Renal cortical epithelial cell (primary cell): ENCODE measurements at places on chromosomes 2 and 18. TPM values are rescaled to one million over a fixed set of nuclear protein-coding genes. Genes with fewer than 3 reads are reported as not detected.
A peak's percentile ranks its signal among the peaks of the same experiment; 100 is the strongest.

DUSP19 gene
- total RNA-seq: 0.87 and 1.8 TPM in 2 replicates

HOXD12 gene
- not detected in 2 replicates for total RNA-seq

TCF4 gene
- total RNA-seq: 2.8 and 11.0 TPM in 2 replicates

CHST10 gene
- 11.3 and 18.2 TPM in 2 replicates for total RNA-seq

DNA sequence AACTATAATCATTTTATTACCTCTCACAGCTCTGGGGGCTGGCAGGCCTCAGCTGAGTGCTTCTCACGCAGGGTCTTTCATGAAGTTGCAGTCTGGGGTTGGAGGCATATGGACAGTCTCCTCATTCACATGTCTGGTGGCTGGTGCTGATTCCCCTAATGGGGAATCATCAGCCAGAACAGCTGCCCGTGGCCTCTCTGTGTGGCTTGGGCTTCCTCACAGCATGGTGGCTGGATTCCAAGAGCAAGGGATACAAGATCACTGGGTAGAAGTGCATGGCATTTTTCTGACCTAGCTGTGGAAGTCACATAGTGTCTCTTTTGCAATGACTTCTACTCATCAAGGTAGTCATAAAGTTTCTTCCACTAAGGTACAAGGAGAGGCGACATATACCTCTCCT lies 59.0 kb upstream of the LAPTM4A start:
- DNase-seq: no peak

GRCh38 chr2:134161170-134161547 lies 92.7 kb upstream of the MGAT5 start:
- no peak for DNase-seq

DNA sequence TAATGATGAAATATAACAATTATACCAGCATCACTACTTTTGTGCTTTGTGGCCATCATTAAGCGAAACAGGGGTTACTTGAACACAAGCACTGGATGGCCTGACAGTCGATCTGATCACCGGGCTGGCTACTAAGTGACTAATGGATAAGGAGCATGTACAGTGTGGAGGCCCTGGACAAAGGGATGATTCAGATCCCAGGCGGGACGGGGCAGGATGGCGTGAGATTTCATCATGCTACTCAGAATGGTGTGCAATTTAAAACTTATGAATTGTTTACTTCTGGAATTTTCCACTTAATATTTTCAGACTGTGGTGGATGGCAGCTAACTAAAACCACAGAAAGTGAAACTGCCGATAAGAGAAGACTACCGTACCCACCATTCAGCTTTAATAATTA lies 7.0 kb upstream of the CLIP4 start:
- DNase-seq: peak; percentile 88

- DNase-seq: no peak
Measured at GRCh38 chr2:195587966-195588365, 69.1 kb upstream of the SLC39A10 start.

GRCh38 chr2:181465676-181466375 lies 8.6 kb downstream of the ITGA4 start:
- DNase-seq: no peak

GRCh38 chr2:207939342-207940108 lies 85.8 kb downstream of the PLEKHM3 start:
- peak; percentile 36 for DNase-seq

- no peak for DNase-seq
Measured at GRCh38 chr2:149185942-149186490, 144.4 kb upstream of the LYPD6 start.

DNA sequence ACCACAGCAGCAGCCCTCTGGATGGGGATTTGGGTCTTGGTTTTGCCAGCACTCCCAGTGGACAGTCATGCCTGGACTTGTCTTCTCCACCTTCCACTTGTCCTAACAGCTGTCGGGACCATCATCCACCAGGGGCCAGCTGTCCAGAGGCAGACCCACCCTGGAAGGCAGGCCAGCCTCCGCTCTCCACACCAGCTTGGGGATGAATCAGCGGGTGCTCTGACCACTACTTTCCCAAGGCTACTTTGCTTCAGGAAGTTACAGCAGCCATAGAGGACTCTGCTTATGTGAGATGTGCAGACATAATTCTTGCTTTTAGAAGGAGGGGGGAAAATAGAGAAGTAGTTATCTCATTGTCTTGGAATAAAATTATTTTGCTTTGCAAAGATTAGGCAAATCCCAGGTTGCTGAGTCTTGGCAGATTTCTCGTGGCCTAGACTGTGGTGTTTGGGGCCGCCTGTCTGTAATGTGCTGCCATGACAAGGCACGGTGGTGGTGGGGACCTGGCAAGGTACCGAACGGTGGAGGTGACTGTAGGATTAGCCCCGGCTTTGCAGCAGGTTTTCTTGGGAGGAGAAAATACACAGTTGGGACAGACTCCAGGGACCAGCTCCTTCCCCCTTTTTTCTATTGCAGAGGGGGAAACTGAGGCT lies 148.7 kb downstream of the AGAP1 start:
- no peak for DNase-seq

DNA sequence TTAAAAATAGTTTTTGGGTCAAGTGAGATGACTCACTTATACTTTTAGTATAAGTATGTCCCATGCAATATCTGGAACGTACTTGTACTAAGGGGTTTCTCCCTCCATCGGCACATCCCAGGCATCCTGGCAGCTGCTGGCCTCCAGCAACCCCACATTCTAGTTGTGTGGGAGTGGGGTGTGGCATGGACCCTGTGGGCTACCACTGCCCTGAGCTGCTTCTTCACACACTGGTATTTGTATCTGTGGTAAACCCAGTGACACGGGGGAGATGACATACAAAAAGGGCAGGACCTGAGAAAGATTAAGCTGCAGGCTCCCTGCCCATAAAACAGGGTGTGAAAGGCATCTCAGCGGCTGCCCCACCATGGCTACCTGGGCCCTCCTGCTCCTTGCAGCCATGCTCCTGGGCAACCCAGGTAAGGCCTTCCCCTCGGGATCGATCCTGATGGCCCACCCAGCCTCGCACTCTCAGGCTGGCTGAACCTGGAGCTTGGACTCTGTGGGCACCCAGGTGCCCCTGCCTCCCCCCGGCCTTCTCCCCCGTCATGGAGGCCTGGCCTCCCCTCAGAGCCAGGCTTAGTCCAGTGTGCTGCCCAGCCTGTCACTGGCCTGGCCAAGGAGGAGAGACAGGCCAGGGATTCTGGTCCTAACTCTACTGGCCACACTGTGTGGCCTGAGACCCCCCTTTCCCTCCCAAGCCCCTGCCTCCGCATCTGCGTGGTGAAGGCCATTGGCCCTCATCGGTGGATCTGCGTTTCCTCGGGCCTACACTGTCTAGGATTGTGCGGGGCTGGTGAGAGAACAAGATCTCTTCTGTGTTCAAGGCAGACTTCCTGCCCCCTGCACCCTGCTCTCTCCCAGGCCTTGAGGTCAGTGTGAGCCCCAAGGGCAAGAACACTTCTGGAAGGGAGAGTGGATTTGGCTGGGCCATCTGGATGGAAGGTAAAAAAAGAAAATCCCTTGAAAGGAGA lies at the start of gene GNLY:
Gene GNLY, plus strand, starts transcription at position 307 of the 974 bp plus-strand sequence. Its CDS starts 61 bp downstream, at position 368.
- DNase-seq: no peak

DNA sequence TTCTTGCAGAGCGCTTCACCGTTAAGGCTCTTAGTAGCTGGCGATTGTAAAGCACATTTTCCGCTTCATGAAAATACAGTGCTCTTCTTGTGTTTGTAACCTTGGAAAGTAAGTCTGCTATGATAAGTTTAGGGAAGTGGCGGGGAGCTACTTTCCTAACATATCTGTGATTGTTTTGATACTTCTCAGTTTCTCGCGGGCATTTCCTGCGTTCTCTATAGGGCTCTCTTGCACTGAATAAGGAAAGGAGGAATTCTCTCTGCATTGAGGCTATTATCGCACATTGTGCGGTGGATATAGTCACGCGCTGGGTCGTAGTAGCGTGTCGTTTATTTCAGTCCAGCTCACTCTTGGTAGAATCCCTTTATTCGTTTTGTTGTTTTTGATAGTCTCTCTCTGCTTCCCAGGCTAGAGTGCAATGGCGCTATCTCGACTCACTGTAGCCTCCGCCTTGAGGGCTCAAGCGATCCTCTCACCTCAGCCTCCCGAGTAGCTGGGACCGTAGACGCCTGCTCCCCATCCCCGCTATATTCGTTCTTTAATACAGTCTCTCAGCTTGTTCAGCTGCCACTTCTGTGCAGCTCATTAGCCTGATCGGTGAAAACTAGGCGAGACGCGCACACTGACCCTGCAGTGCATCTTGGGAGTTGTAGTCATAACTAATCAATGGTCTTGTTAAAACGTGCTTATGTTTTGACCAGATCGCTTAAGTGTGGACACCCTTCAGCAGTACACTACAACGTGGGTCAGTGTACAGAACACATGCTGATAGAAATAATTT lies 1.0 kb upstream of the PPP4R3B start:
- DNase-seq: peak; percentile 58
